Stimulated activated CD8-positive, alpha-beta memory T cell treated with anti-CD3 and anti-CD28 coated beads, Interleukin-2, amount 100 ng/mL, for 1 hour (primary cell): ENCODE measurements at places on chromosomes 3 and 15.

DNA sequence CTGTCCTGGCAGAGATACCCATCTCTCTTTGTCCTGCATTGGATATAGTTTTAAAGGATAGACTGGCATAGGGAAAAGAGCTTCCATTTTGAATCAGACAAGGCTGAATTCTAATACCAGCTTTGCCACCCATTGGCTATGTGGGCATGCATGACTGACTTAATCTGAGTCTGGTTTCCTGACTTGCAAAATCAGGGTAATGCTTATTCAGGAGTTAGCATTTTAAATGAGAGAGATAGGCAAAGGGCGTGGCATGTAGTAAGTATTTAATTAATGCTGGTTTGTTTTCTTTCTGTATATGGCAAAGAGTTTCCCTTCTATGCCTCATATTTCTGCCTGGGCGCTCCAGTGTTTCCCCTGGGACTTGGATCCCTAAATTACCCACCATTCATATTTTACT lies 492.9 kb downstream of the IGSF11 start:
- DNase-seq = no peak

GRCh38 chr3:196414469-196414868 lies 17.8 kb downstream of the UBXN7 start:
- no peak for DNase-seq

DNA sequence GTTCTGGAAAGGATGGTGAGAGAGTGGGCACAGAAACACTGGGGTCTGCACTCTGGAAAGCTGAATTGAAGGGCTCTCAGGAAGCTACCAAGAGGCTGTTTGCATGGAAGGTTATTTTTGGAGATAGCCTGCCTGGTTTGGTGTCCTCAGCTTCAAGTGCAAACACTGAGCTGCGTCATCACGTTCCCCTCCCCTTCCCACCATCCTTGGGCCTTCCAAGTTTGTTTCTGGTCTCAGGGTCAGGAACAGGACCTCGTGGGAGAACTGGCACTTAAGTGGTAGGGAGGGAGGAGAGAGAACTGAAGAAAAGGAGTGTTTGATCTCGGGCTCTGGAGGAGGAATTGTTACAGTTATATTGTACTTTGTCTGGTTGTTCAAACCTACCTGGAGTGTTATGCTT lies 10.6 kb downstream of the ST6GAL1 start:
- DNase-seq = no peak

DNA sequence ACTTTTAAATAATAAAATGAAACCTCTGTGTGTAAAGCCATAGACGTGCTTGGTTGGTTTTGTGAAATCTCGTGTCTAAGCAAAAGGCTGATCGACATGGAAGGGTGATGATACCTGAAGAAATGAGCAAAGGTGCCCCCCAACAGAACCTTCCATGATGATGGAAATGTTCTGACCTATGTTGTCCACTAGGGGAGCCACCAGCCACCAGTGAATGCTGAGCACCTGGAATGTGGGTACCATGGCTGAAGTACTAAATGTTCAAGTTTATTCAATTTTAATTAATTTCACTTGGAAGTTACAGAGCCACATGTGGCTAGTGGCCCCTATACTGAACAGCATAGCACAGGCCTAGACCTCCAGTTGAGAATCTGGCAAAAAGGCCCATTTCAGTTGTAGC lies 158.8 kb downstream of the POLR2M start:
- DNase-seq = no peak

DNA sequence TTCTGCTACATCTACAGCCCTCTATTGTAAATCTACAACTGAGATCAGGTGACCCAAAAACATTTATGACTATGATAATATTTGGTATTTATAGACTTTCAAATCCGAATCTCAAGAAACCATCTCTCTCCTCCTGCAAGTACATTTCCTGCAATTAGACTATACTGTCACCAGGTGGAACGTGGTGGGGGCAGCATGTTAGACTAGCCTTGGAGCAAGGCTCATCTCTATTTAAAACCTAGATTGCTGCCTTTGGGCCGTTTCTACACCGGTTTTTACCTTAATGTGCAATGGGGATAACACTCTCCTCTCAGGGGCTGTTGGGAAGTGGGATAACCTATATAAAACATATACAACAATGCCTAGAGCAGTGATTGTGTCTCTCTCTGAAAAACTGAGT lies 3.8 kb upstream of the KATNBL1 start:
- no peak for DNase-seq

- no peak for DNase-seq
Observed at GRCh38 chr3:70873686-70874085, 561.2 kb upstream of the MDFIC2 start.
